IPS DF 19.7 (cell line): ENCODE measurements at places on chromosomes 16 and 17.

GRCh38 chr16:26806657-26807056 is 260.1 kb upstream of the C16orf82 start:
- DNase-seq: no peak

- DNase-seq: no peak
Observed at GRCh38 chr17:19708431-19709175, 7.8 kb downstream of the SLC47A2 start.

GRCh38 chr17:37818689-37819088 is 73.8 kb upstream of the HNF1B start:
- no peak for DNase-seq

DNA sequence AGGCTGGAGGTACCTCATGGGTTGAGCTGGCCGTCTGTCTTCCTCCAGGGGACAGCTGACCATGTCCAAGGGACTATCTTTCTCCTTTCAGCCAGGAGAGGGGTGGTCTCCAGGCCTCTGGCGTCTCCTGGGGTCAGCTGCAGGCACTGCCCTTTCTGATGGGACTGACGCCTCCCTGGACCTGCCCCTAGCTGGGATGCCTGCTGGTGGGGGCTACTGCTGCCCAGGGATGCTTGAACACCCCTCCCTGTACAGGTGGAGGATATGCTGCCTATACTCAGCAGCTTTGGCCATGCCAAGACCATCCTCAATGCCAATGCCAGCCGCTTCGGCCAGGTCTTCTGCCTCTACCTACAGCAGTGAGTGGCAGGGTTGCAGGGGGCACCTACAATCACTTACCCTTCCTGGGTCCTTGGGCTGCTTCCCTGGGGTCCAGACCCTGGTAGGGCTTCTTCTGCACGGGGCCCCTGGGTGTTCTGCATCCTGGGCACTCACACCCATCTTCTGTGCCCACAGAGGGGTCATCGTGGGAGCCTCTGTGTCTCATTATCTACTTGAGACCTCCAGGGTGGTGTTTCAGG is 4.2 kb downstream of the MYO15B start:
- no peak for DNase-seq

GRCh38 chr17:44197980-44198720 is 1.5 kb downstream of the ATXN7L3 start:
- DNase-seq: no peak

GRCh38 chr16:24013864-24014645 is 178.3 kb downstream of the PRKCB start:
- no peak for DNase-seq

DNA sequence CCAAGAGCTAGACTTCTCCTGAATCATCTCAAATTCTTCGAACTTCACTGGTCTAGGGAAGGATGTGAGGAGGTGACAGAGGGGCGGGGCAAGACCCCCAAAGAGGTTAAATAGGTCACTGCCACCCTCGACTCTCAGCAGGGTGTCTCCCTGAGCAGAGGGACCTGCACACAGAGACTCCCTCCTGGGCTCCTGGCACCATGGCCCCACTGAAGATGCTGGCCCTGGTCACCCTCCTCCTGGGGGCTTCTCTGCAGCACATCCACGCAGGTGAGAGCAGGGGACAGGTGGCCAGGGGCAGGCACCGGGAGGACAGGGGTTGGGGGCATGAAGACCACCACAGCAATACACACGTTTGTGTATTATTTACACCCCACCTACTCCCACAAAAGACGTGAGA is 9.2 kb downstream of the CCL17 start:
- DNase-seq: no peak
